DMS79 treated with DMSO at 0.1 percent for 48 hours (cell line): ENCODE measurements at places on chromosomes 12 and 14.

DNA sequence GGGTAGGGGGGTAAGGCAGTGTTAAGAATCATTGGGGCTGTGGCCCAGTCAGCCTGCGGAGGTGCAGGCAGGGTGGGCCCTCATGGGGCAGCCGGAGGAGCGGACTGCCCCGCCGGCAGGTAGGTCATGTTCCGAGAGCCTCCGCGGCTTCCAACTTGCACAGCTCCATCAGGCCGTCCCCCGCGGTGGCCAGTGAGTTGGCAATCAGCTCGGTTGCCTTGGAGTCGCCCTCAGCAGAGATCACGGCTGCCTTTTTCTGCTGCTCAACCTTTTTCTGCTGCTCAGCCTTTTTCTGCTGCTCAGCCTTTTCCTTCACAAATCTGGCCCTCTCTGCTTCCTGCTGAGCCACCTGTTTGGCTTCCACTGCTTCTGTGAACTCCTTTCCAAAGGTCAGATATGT, 41.1 kb upstream of the CSRNP2 start:
- DNase-seq = no peak

DNA sequence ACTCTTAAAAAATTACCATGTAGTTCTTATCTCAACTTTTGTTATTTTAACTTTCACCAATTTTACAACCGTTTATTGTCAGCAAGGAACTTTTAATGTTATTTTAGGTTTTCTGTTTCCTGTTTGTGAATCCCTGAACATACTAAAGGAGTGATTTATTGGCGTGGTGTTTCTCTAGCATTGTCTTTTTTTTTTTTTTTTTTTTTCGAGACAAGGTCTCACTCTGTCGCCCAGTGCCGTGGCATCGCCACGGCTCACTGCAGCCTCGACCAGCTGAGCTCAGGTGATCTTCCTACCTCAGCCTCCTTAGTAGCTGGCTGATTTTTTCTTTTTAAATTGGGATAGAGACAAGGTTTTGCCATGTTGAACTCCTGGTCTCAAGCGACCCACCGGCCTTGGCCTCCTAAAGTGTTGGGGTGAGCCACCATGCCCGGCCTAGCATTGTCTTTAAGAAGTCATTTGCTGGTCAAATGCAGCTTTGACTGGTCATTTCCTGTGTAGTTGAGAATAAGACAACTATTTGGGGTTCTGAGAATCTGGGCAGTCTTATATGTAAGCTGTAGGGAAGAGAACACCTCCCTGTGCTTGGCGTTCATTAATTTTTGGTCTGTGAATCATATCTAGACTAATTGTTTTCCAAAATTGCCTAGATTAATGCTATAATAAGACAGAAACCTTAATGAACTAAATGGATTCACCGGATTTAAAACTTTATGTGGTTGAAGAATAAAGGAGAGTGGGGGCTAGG, 2.1 kb downstream of the WASHC4 start:
- no peak for DNase-seq

DNA sequence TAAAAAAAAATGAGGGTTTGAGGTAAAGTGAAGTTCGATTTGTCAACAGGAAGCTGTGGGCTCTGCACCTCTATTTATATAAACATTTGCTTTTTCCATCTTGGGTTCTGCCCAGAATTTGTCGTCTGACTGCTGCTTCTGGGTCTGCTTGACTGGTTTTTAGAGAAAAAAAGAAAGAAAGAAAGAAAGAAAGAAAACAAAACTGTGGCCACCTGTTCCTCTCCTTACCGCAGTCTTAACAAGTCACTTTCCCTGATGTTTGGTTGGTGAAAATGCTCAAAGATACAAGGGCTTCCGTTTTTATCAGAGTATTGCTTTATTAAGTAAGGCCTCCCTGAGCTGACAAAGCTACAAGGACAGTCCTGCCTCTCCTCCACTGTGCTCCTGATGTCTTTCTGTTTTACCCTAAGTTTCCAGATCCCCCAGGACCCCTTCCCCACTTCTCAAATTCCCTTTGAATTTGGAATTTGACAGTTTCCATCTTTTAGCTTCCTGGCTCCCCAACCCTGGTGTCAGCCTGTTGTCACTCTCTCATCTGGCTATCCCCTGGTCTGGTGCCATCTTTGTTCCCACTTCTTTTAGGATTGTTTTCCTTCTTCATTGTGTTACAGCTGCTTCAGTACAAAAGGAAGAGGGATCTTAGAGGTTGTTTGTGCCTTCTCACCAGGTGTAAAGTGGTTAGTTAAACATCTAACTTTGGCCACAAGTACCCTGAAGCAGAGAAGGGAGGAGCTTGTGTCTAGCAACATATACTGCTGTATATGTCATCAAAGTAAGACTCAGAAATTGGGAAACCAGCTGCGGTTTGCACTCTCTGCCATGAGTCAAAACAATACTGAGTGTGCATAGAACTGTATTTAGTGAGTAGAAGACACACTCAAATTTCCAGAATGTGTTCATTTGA, 18.0 kb downstream of the MFAP5 start:
- no peak for DNase-seq

DNA sequence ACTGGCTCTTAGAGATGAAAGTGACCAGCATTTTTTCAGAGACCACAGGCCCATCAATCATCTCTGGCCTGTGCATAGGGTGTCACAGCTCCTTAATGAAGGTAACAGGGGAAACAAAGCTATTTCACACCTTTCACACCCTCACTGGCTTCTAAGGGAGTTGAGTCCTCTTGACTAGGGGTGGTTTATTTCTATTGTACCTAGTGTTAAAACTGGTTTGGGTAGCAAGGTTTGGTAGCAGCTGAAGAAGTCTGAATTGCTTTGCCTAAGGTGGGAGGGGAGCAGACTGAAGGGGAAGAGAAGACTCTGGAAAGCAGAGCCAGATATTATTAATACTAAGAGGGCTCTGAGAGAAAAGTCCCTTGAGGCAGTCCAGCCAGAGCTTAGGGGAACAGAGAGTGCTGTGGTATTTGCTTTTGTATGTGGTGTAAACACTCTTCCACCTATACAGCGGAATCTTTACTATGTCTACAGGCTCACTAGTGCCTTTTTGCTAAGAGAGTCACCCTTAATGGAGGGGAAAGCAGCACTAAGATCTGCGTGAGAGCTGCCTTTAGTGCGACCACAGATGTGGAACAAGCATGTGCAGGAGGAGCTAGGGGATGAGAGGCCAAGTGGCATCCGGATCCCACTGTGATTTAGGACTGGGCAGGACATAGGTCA, 95.8 kb downstream of the STXBP6 start:
- DNase-seq = peak; percentile 85

DNA sequence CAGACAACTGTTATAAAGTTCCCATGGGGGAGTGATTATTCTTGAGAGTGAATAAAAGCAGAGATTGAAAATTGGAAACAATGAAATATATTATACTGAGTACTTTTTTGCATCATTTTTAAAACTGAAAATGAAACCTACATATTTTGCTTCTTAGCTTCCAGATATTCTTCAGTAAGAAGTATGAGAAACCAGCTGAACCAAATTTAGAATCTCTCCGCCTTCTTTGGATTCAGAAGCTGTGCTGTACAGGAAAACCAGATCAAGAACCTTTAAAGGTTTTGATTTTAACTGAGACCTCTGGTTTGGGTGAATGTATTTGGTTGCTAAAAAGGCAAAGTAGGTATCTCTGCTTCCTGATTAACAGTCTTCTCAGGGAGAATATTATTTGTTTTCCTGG, 109.4 kb downstream of the AKAP6 start:
- no peak for DNase-seq

GRCh38 chr12:75208856-75209811, 505 bp downstream of the KCNC2 start:
- DNase-seq = peak; percentile 20

GRCh38 chr12:6768437-6768914, 2.3 kb downstream of the PTMS start:
- peak; percentile 37 for DNase-seq

- DNase-seq = no peak
These were observed 284.8 kb upstream of the FBXO33 start for GRCh38 chr14:39716987-39717570.

- DNase-seq = no peak
These were observed 191.4 kb downstream of the KITLG start for GRCh38 chr12:88388566-88389540.

DNA sequence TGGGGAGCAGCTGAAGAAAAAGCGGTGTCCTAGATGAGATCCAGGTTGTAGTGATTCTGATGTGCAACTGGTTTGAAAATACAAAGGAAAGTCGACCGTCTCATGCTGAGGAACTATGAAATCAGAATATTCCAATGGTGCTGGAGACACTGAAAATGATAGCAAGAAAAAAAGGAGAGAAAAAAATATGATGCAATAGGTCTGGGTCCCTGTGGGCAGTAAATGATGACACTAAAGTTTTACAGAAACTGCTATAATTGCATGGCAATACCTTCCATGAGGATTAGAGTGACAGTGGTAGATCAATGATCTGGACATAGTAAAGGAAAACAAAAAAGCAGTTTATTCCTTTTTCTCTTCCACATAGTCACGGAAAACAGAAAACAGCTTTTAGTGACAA, 2.3 kb downstream of the PYM1 start:
- no peak for DNase-seq

GRCh38 chr12:25123126-25123525, 71.8 kb downstream of the DNAI7 start:
- DNase-seq = no peak

DNA sequence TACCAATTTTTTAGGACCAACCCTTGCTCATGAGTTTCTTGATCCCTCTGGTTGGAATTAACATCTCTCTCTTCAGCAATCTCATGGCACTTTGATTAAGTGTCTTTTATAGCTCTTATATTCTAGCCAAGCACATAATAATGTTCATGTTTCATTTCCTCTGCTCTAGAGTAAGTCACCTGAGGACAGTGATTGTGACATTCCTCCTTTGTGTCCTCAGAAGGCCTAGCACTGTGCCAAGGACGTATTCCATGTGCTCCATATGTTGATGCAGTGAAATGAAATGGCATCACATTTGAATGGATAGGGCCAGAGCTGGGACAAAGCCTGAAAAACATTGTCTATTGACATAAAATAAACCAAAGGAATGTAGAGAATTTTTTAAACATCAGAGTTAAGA, 322.8 kb upstream of the PRICKLE1 start:
- DNase-seq = no peak

DNA sequence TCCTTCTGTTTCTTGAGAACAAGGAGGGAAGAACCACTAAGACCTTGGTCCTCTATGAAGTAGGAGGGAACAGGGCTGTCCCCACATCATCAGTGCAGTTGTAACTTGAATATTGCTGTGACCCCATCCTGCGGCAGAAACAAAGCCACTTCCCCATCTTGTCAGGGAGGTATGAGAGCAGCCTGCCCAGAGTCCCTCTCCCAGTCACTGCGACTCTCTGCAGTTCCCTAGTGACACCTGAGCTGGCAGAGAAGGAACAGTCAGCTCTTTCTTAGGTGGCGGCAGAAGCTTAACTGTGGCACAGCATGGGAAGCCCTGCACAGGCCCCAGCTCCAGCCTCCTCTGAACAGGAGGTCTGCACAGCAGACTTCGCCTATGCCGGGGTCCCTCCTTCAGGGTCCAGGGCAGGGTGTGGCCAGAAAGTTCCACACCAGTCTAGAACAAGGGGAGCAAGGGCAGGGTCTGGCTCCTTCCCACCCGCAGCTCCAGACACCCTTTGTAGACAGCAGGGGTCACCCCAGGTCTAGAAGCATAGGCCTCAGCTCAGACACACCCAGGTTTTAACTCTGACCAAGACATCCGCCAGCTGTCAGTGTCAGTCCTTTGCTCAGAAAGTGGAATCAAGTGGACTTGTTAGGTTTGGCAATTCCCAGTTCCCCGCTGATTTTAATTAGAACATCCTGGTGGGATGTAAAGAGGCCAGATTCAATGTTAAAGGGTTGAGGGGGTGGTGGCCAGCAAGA, 36.8 kb downstream of the DEGS2 start:
- DNase-seq = no peak

DNA sequence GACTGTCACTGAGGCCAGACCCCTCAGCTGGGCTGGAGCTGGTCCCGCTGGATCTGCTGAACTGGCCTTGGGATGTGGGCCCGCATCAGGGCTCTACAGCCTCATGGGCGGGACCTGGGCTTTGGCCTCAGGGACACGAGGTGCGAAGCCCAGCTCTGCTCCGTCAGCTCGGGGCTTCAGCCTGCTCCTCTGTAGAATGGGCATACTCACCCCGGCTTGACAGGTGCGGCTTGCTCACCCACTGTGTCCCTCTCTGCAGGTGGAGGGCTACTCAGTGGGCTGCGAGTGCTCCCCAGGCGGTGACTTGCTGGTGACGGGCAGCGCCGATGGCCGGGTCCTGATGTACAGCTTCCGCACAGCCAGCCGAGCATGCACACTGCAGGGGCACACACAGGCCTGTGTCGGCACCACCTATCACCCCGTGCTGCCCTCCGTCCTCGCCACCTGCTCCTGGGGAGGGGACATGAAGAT, 57.6 kb downstream of the BEGAIN start:
- DNase-seq = no peak

DNA sequence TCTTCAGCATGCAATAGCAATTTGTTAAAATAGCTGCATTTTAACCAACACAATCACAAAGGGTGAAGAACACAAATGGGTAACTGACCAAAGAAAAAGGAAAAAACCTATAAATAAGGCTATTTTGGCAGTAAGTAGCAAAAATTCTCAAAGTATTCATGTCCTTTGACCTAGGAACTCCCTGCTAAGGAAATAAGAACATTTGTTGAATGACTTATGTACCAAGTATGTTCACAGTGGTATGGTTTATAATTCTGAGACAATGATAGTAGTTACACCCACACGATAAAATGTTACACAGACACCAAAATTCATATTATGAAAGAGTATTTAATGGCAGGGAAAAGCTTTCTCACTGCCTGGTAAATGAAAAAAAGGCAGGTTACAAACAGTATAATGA, 16.9 kb downstream of the CCDC88C start:
- DNase-seq = no peak

DNA sequence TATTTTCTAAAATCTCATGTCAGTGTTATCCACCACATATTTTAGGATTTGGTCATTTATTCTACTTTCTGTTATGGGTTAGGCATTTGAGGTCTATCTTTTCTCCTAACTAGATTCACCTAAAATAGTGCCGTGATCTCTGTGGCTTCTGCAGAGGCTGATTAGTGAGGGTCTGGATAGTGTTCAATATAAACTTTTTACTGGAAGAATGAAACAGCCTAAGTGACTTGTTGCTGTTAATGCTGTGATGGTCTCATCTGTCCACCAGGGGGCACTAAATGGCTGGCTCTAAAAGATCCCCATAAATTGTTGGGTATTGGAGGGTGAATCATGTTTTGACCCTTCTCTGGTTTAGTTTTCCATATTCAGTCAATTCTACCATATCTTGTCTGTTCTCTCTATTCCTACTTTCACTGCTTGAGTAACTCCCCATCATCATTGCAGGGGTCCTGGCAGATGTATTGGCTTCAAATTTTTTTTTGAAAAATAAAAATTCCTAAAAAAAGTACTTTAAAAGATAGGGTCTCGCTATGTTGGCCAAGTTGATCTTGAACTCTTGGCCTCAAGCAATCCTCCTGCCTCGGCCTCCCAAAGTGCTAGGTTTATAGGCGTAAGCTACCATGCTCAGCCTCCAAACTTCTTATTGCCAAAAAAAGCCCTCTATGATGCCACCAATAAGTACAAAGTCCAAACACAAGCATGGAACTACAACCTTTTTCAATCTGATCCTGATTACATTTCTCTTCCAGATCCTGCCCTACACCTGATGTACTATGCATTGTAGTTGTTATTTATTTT, 6.9 kb downstream of the PABPN1 start:
- DNase-seq = peak; percentile 78
